GM19239 (cell line): ENCODE measurements at places on chromosomes 2 and 18.

DNA sequence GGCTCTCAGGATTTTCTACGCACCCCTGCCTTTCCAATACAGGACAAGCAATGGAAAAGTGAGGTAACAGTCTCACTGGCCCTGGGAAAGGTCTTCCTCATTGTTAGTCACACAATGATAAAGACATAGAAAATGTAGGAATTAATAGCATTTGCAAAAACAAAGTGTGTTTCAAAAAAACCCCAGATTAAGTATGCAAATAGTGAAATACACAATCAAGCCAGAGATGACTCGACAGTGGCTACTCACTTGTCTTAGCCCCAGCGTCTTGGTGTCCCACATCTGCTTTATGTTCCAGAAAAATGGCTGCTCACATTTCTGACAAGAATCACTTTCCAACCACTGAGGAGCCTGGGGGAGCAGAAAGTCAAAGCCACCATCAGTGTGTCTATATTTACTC is 47.0 kb upstream of the AP1S3 start:
- DNase-seq = no peak

DNA sequence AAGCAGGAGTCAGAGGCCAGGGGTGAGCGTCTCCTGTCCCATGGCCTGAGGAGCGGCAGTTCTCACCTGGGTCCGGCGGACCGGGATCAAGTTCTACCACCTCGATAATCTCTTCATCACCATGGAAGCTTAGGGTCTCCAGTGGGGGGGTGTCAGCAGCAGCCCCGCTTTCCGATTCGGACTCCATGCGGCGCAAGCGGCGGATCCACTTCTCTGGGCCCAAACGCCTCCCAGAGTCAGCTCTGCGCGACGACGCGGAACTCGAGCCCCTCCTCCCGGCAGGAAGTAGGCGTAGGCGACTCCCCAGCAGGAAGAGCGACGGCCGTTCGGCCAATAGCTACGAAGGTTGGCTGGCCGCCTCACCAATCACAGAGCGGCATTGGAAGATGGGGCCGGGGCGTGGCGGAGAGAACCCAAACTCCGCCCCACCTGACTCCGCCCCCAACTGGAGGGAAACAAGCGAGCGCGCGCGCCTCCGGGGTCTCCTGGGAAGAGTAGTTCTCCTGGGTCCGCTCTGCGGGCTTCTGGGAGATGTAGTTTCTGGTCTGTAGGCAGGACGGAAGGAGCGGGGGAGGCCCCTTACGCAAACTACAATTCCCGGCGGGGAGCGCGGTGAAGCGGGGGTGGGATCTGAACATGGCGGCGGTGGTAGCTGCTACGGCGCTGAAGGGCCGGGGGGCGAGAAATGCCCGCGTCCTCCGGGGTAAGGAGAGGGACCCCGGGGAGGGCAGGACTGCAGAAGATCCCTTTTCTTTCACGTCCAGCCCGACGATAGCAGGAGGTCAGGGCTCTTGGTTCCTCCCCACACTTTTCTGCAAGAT is at the start of the genes AAMP and PNKD:
Gene AAMP (minus strand): TSS at position 238 of the 821 bp plus-strand sequence. CDS start 51 bp downstream, at position 187.
Gene PNKD (plus strand): TSS at position 620 of the 821 bp plus-strand sequence. CDS start 17 bp downstream, at position 637.
- DNase-seq = peak; percentile 99

- DNase-seq = peak; percentile 40
Observed at GRCh38 chr2:235779444-235779896, 285.6 kb downstream of the AGAP1 start.

DNA sequence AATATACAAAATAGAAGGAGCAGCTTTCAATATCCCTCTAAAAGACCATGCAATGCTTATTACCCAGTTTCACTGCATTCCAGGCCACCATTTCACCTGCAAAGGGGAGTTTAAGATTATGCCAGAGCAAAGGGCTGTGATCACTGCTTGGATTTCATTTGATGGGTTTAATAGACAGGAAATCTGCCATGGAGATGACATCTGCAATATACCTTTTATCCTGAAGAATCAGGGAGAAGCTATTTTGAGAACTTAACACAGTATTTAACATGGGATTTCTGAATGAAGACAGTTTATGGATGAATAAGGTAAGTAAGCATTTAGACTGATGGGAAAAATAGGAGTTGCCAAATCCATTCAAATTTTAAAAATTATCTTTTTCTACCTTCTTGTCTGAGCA is 303.0 kb upstream of the SLC8A1 start:
- no peak for DNase-seq

DNA sequence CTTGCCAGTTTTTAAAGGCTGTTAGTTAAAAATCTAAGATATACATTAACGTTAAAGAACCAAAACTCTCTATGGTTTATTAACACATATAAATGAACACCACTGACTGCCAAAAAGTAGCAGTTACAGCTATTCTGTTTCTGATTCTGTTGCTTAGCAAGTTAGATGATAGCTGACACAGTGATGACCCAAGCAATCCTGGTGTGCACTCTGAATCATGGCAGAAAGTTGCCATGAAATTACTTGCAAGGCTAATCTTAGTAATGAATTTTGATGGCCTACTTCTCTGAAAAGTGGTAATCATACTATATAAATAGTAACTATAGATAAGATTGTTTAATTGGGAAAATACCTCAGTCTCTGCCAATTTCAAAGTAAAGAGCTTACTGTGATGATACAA is 57.7 kb downstream of the ROCK2 start:
- DNase-seq = no peak

- peak; percentile 43 for DNase-seq
Observed at GRCh38 chr2:119367472-119368099, 809 bp downstream of the DBI start.

DNA sequence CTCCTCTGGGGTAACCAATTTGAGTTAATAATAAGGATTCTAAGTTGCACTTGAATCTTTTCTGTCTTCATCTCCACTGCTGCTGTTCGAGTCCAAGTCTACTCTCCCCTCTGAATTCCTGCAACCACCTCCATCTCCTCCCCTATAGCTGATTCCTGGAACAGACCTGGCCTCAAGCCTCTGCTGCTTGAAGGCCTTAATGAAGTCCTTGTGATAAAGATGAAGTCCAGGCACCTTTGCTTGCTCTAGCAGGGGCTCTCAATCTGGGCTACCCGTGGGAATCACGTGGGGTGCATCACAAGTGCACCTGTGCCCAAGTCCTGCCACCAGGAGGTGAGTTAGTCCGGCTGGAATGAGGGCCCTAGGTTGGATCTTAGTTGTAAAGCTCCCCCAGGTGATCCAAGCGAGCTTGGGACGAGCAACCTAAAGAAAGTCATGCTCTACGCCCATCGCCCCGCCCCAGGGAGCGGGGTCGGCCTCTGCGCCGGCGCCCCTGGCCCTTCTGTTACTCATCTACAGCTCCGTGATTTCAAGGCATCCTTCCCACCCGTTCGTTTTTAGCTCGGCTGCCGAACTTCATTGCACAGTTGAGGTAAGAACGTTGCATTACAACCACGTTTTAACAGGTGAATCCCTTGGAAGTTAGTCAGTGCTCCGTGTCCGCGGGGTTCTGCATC is 905 bp upstream of the IAH1 start:
- DNase-seq = peak; percentile 15

DNA sequence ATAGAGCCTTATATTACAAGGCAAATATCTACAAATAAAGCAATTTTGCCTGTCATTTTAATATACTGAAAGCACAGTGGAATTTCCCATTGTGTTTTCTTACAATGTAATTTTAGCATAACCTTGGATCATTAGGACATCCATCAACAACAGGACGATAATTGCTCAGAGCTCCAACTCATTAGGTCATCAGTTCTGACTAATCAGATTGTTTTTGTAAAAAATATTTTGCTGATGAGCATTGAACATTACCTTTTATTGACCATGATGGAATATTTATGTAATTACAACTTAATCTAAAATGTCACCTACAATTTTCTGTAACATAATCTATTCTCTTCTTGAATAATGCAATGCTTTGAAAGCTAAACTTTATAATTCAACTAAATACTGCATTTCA is 215.3 kb upstream of the DSEL start:
- no peak for DNase-seq

- no peak for DNase-seq
Observed at GRCh38 chr2:98297817-98298682, 48.2 kb upstream of the CNGA3 start.

DNA sequence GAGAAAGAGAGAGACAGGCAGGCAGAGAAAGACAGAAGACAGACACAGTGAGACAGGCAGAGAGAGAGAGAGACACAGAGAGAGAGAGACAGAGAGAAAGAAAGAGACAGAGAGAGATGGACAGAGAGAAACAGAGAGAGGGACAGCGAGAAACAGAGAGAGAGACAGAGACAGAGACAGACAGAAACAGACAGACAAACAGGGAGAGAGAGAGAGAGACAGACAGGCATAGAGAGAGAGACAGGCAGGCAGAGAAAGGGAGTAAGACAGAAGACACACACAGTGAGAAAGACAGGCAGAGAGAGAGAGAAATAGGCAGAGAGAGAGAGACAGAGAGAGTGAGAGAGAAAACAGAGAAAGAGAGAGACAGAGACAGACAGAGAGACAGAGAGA is 105.3 kb upstream of the ANKRD30BL start:
- no peak for DNase-seq

- no peak for DNase-seq
Observed at GRCh38 chr2:158104903-158105302, 3.2 kb downstream of the UPP2 start.

DNA sequence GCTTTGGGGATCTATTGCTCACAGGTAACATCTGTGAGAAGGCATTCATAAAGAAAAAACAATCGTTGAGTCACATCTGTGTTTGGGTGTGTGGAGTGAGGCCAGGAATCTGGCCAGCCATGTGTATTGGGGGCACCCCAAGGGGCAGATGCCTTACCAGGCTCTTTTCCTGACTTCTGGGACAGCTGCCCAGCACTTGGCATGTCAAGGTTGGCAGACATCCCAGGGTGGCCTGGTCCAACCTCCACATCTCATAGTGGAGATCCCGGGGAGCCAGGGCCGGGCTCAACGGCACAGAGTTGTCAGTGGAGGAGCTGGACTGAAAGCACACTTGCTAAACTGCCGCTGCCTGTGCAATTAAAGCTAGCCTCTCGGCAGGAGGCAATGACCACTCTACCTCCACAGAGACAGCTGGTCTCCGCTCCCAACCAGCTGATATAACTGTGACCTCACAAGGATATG is 75.3 kb upstream of the MGAT4A start:
- DNase-seq = no peak

- no peak for DNase-seq
Observed at GRCh38 chr2:86249579-86250391, 50.5 kb downstream of the MRPL35 start.

DNA sequence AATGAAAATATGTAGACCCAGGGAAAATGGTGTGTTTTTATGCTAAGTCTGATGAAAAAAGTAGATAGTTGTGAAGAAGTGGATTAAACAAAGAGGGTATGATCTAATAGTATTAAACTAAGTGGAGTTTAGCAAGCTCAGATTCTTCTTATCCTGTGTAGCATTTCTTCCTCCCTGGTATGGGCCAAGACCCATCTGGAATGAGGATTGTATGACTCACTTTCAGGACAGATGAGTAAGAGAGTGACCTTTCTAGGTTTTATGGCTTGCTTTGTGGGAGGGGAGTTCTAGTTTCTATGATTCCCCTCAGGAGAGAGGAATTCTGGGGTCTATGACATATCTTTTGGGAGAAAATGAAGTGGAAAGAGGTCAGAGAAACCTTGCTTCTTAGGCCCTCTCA is 550.1 kb downstream of the SPAG16 start:
- no peak for DNase-seq

DNA sequence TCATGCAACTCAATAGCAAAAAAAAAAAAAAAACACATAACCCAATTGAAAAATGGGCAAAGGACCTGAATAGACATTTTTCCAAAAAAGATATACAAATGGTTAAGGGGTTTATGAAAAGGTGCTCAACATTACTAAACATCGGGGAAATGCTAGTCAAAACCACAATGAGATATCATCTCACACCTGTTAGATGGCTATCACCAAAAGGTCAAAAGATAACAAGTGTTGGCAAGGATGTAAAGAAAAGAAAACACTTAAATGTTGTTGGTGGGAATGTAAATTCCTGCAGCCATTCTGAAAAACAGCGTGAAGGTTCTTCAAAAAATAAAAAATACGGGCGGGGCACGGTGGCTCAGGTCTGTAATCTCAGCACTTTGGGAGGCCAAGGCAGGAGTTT is 112.4 kb upstream of the CAB39 start:
- no peak for DNase-seq

- DNase-seq = no peak
Observed at GRCh38 chr2:236298924-236299475, 34.8 kb upstream of the ASB18 start.

DNA sequence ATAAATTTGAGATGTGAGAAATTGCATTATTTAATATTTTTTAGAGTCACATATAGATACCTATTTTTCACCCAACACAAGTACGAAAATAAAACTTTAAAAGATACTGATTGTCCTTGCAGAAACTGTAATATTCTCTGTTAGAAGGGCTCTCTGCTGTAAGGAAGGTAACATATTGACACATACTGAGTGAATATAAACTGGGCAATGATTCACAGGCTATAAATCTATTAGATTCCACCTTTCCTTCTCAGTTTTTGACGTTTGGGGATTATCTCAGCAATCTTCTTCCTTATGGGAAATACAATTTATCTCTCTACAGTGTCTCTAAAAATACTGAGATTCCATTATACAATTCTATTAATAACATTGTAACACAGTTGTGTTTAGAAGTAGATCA is 229.1 kb upstream of the MAP2 start:
- no peak for DNase-seq

DNA sequence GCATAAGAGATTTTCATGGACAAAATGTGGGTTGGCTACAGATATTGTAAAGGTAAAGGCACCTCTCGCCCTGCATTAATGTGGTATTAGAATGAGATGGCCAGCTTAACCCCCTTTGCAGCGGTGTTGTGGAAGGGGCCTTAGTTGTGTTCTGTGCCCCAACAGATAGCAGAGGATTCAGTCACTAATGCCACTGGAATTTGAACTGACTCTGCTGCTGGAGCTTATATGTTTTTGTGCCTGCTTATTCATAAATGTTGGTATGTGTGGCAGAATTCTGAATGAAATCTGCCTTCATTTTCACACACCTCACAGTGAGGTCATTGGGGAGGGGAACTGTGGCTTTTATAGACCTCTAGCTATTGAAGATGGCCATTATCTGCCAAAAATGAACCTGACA is 90.7 kb upstream of the ITGA6 start:
- no peak for DNase-seq

GRCh38 chr2:150438654-150439053 is 48.8 kb downstream of the RND3 start:
- DNase-seq = no peak

DNA sequence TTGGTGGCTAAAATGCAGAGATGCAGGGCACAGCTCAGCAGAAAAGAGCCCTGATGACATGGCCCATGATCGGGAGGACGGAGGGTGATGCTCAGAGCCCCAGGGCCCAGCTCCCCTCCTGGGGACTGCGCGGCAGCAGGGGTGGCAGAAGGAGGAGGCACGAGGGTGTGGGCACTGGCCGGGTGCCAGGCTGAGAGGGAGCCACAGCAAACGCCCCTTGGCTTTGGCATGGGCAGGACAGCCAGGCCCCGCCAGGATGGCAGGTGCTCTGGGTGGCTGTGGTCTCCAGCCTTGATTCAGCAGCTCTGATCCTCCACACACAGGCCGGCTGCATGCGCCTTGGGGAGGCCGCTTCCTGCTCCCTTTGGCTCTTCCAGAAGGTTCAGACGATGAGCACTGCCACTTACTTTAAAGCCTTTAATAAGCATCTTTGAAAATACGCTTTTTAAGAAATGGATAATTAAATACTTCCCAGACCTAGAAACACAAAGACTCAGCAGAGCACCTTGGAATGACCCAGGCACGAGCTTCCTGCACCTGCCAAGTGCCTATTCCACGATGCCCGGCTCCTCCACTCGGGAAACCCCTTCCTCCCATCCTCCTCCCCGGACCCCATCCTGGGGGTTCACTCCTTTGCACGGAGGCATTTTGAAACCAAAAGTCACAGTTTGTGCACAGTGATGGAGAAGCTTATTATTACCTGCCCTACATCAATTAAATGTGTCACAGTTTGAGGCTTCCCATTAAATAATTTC is 78.5 kb upstream of the SNTG2 start:
- no peak for DNase-seq

- DNase-seq = no peak
Observed at GRCh38 chr18:74682141-74682990, 84.7 kb downstream of the ZNF407 start.
